ENCODE measurements at places on chromosomes 3 and 15.
A peak's percentile ranks its signal among the peaks of the same experiment; 100 is the strongest.

GRCh38 chr15:40272485-40273056, 10.3 kb downstream of the ANKRD63 start:
- no peak for DNase-seq

DNA sequence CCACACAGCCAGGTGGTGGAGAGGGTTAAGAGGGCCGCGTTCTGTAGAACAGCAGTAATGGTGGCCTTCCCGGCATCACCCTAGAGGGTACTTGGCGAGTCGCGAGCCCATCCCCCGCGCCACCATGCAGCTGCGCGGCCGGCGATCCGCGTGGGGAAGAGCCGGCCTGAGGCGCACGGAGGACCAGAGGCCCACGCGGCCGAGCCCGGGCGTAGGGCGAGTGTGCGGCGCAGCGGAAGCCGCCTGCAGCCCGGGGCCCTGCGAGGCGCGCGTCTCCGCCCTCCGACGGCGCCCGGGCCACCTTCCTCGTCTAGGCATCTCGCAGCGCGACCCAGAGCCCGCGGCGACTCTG, 423 bp downstream of the TKT start:
- DNase-seq, result no peak

DNA sequence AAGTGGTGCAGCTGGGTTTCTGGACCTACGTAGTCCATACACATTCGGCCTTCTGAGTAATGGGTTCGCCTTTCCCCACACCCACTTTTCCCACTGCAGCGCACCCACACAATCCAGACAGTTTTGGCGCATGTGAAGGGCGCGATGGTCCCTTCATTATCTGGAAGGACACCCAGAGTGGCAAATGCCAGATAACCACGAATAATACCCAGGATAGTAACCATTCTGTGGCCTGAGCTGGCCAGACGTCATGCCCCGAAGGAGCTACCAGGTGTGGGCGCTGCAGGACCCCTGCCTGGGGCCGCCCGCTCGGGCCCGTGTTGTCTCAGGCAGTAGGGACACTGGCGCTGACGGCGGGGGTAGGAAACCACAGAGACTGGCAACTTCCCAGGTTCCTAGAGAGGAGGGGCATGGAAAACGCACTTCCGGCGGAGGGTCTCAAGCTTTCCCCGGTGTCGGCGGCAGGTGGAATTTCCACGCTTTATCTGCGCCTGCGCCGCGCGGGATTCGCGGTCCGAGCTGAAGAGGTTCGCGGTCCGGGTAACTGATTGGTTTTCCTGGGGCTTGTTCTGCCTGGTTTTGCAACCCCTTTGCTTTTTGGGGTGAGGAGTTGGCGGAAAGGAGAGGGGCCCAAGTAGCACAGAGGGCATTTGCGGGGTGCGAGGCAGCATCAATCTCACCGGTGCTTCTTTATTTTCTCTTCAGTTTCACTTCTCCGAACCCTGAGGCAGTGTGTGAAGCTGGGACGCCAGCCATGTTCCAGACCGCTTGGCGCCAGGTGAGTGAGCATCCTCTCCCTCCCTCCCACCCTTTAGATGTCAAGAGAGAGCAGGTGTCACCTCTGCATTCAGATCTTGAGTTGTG, at the start of gene ZNF620:
Gene ZNF620, plus strand, starts transcription at position 441 of the 864 bp plus-strand sequence. Its CDS starts 314 bp downstream, at position 755.
- peak; percentile 12 for DNase-seq

DNA sequence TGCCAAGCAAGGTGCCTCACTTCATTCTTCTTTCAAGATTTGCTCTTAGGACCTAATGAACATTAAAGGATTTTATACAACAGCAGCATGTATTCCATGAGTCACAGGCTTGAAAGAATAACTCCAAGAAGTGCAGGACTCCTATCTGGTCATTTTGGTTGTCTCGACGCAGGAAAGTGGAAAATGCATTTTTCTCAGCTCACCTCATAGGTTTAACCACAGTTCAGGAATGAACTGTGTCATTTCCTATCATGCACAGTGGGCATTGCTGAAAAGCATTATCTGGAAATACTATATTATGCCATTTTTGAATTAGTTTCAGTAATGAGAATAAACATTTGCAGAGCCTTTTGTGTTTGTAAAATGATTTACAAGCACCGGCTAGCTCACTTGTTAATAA, 98.7 kb upstream of the BFSP2 start:
- DNase-seq, result no peak

- DNase-seq, result no peak
Measured at GRCh38 chr3:182812123-182812522, 18.8 kb downstream of the ATP11B start.

All from NCI-H2081 treated with DMSO at 0.1 percent for 48 hours (cell line).